ENCODE measurements at places on chromosomes 2 and 18.

DNA sequence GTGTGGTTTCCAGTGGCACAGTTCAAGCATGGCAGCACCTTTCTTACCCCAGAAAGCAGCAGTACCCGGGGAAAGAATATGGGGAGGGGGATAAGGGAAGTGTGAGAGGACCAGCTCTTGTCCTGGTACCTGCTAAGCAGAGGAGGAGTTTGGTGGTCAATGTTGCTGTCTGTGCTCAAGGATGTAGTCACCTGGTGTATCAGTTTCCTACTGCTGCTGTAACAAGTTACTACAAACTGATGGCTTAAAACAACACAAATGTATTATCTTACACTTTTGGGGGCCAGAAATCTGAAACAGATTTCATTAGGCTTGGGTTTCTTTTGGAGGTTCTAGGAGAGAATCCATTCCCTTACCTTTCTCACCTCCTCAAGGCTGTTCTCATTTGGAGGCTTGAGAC, 77.5 kb downstream of the VSNL1 start:
- no peak for DNase-seq

DNA sequence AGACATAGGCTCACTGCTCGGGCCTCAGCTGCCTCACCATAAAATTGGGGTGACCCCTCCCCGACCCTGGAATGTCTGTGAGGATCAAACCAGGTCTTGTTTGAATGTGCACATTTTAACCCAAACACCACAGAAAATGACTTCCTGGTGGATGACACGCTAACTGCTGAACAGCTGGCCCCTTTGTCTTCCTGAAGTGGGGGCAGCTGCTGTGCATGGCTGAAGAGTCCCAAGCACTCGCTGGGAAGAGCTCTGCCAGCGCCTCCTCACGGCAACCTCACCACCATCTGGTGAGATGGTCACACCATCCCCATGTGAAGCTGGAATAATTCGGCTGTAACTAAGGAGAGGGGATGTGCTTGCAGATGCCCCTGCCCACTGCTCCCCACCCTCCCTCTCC, 34.0 kb downstream of the AQP12A start:
- peak; percentile 27 for DNase-seq

DNA sequence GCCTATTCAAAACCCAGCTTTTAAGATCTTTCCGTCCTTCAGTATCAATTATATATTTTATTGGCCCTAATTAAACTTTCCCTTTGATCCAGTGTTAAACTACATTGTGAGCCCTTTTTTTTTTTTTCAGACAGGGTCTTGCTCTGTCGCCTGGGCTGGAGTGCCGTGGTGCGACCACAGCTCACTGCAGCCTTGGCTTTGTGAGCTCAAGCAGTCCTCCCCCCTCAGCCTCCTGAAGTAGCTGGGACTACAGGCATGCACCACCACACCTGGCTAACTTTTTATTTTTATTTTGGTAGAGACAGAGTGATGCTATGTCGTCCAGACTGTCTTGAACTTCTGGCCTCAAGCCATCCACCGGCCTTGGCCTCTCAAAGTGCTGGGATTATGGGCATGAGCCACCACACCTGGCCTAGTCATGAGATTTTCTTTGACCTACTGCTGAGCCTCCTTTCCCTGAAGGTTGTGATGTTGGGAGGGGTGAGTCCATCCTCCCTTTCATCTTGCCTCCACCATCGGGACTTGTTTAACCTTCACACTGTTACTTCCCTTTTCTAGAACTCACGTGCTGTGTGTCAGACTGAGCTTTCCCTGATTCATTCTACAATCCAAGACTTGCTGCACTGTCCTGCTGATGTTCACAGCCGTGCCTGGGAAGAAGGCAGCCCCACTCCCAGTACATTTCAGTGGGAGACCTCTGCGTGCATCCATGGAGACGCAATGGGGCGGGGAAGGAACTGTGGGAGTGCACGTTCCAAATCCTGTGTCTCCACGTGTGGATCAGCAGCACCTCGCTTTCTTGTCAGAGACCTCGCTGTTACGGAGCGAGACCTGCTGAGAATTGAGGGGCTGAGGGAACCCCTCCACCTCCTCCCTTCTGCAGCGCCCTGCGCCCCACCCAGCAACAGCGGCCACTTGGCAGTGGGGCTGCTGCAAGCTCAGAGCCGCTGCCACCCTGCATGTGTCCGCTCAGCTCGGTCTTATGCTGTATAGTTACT, 10.8 kb downstream of the OXER1 start:
- DNase-seq = no peak

DNA sequence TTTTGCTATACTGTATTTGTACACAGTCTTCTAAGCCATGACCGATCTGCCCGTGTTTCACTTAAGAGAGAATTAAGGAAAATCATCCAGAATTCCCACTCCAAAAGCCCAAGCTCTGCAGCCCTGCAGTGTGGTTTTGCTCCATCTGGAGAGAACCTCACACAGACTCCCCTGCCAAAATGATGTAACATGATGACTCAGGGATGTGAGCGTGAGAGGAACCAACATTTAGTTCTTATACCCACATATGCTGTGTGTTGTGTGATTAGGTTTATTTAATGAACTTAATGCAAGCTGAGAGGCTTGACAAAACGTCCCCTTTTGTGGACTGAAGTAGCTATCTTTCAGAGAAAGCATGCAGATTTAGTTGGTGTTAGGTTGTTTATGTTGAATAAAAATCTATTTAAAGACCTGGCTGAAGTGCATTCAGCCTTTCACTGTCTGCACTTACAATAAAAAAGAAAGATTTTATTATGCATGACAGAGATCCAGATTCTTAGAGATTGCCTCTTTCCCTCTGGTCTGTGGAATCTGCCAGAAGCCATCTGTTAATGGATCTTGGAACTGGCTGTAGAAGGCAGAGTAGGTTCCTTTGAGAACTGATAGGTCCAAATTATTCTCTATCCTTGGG, 6.3 kb downstream of the RAB12 start:
- peak; percentile 54 for DNase-seq

- DNase-seq = no peak
Observed at GRCh38 chr2:27123302-27124150, at the start of gene ABHD1. Gene ABHD1 (plus strand): TSS chr2:27123815. CDS start chr2:27123949, 134 bp downstream.

All from NCI-H1092 (cell line).